Psoas muscle (tissue), 8 donors: ENCODE measurements at places on chromosomes 5 and 9. TPM values are rescaled to one million over a fixed set of nuclear protein-coding genes. Genes with fewer than 3 reads are reported as not detected.

- no peak for DNase-seq
These were observed 339.4 kb downstream of the KDM4C start for GRCh38 chr9:7097040-7097715.

DNA sequence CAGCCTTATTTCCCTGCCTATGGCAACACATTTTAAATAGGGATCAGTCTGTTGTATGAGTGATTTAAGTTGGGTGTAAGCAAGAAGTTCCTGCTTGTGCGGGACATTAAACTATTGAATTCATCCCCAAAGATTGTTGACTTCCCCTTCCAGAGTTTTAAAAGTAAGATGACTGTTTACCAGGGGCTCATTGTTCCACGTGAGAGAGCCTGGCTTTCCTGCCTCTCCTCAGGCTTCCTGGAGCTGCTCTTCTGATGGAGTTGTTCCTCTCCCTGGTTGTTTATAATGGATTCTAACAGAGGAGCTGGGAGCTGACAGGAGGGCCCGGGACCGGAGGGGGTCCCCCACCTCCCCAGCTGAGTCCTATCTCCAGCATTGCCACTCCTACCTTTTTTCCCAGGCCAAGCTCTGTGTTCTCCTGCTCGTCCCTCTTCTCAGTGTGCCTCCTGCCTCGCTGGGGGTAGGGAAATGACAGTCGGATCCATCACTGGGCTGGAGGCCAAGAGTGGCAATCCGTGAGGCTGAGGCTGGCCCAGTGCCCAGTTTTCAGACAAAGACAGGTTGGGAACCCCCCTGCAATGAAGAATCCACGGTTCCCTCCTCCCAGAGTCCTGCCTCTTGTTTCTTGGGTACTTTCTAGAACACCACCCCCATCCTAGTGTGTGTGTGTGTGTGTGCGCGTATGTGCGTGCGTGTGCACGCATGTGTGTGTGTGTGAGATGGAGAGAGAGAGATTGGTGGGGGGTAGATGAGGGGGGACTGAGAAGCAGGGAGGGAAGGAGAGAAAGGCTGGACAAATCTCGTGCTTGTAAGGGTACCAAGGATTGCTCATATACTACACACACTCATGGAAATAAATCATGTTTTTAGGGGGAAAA lies 123.7 kb upstream of the NFIB start:
- DNase-seq: no peak

DNA sequence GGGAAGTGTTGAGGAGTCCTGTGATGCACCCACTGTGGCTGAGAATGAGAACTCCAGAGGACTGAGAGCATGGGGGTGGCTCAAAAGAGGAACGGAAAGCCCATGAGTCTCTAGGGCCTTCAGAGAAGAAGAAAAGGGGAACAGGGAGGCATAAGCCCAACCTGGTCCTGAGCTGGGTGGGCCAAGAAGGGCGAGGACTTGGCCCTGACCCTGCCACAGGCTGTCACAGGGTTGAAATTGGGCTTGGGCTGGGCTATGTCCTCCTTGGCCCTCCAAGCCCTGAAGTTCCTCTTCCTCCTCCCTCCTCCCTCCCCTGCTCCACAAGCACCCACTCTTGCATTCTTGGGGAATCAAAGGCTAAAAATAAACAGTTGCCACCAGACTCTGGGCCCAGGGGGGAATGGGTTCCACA lies 49.3 kb upstream of the PPARGC1B start:
- peak; percentile 65 for DNase-seq

- no peak for DNase-seq
These were observed 55.8 kb upstream of the ACTBL2 start for GRCh38 chr5:57538341-57538955.

- no peak for DNase-seq
These were observed 47.8 kb downstream of the ANXA1 start for GRCh38 chr9:73199448-73199847.

DNA sequence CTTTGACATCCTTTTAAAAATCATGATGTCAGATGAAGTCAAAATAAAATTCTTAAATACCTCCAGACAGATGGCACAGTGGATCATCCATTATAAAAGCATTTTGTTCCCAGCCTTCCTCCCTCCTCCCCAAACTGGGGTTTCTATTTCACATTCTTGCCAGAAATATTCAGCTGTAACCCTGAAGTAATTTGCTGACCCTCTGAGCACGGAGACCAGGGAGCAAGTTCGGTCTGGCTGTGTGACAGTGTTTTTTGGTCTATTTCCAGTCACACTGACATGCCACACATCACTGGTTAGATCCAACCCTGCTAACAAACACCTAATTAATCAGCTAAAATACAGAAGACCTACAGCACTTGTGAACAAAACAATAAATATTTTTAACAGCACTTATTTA lies 126.2 kb upstream of the DMRT1 start:
- DNase-seq: no peak

SH3PXD2B gene
- polyA plus RNA-seq: 2.5 TPM

TRIM23 gene
- polyA plus RNA-seq: 7.7 TPM

SPACA9 gene
- polyA plus RNA-seq: 0.91 TPM

LSM11 gene
- polyA plus RNA-seq: 2.2 TPM

PLEKHG4B gene
- polyA plus RNA-seq: not detected

C9orf50 gene
- polyA plus RNA-seq: not detected
